ENCODE measurements at places on chromosomes 7 and 10.
A peak's percentile ranks its signal among the peaks of the same experiment; 100 is the strongest.

GRCh38 chr7:45191396-45191795 is 33.8 kb downstream of the RAMP3 start:
- DNase-seq = no peak

DNA sequence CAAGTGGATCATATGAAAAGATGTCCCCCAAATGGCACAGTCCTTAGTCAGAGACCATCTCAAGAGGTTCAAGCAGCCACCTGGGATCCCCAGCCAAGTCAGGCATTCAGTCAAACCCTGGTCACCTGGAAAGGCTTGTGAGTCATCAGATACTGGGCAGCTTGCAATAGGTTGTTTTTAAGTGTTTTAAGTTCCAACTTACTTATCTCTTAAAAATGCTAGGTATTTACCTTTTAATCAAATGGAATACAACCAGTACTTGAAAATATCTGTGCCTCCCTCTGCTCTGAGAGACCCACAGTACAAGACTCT is 262.2 kb downstream of the WDR11 start:
- no peak for DNase-seq

DNA sequence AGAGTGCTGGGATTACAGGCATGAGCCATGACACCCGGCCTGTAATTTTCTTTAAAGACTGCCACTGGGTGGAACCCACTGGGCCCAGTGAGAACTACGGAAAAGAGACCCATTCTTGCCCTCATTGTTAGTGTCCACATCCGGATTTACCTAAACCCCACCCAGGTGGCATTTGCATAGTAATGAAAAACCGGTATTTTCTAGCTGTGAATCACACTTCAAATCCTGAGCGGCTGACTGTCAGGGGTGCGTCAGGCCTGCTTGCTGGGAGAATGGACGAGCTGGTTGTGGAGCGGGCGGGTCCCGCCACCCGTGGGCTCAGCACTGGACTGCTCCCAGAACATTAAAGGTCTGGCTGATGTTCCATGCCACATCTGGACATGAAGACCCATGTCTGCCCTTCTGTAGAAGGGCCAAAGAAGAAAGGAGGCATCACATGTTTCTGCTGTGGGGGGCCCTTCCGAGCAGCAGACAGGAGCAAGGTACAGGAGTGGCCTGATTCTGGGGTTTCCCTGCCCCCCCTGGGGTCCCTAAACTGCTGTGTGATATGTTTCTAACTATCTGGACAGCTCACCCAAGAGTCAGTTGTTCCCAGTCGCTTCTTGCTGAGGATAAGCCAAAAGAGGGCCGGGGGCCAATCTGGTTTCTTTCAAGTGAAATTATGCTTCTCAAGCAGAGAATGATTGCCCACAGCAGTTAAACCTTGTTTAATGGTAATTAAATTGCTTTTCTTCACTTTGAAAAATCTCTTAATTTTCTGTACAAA is 46.4 kb downstream of the KIAA1217 start:
- no peak for DNase-seq

DNA sequence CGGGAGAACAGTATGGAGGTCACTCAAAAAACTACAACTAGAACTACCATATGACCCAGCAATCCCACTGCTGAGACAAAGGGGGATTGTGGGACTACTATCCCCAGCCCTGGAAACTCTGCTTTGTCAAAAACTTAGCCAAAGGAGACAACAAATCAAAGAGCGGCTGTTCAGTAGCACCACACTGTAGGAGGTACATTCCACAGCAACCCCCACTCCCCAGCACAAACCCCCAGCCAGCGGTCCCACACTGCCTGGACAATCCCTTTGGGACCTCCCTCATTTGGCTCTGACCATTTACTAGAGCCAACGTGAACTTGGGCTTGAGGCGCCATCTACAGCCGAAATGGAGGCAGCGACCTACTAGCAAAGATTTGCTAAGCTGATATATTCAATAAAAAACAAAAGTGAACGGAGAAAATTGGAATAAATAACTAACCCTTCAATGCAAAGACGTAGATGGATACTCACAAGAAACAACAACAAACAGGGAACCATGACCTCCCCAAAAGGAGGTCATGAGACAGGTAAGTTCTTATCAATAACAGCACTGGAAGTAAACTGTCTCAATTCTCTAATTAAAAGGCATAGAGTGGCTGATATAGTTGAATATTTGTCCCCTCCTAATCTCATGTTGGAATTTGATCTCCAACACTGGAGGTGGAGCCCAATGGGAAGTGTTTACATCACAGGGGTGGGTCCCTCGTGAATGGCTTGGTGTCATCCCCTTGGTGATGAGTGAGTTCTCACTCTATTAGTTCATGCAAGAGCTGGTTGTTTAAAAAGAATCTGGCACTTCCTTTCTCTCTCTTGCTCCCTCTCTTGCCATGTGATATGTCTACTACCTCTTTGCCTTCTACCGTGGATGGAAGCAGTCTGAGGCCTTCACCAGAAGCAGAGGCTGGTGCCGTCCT is 119.0 kb upstream of the KCNMA1 start:
- peak; percentile 84 for DNase-seq

DNA sequence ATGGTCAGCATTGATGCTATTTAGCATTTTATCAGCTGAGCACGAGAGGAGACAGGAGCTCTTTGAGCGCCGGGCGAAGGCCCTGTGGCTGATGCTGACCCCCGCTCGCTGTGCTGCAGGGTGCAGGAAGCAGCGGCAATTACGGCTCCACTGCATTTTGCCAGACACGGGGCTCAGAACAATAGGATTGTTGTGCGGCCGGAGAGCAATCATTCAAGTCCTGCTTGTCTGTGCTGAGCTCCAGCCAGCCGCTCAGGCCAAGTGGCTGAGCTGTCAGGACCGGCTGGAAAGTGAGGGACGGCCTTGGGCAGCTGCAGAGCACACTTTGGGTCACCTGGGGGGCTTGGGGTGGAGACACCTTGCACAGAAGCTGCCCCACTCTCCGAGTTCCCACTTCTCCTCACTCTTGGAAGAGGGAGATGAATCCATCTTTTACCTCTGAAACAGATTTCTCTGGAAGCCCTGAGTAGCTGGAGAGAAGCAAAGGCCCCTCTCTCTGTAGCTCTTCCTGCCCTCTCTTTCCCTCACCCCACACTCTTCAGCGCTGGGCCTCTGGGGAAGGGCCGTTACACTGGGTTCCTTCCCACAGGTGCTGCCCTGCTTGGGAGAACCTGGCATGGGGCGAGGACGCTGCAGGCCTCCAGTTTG is 17.3 kb upstream of the ADARB2 start:
- DNase-seq = no peak

DNA sequence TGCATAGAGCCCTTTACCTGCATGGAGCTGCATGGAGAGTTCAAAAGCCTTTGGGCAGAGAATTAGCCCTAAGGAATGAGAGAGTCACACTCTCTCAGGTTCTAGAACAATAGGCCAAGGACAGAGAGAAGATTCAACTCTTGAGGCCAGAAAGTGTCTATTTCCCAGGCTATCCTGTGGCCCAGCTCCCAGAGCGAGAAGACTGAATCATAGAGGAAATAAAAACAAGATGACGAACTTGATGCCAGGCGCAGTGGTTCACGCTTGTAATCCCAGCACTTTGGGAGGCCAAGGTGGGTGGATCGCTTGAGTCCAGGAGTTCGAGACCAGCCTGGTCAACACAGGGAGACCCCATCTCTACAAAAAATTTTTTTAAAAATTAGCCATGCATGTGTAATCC is 18.3 kb upstream of the PODXL start:
- DNase-seq = no peak

DNA sequence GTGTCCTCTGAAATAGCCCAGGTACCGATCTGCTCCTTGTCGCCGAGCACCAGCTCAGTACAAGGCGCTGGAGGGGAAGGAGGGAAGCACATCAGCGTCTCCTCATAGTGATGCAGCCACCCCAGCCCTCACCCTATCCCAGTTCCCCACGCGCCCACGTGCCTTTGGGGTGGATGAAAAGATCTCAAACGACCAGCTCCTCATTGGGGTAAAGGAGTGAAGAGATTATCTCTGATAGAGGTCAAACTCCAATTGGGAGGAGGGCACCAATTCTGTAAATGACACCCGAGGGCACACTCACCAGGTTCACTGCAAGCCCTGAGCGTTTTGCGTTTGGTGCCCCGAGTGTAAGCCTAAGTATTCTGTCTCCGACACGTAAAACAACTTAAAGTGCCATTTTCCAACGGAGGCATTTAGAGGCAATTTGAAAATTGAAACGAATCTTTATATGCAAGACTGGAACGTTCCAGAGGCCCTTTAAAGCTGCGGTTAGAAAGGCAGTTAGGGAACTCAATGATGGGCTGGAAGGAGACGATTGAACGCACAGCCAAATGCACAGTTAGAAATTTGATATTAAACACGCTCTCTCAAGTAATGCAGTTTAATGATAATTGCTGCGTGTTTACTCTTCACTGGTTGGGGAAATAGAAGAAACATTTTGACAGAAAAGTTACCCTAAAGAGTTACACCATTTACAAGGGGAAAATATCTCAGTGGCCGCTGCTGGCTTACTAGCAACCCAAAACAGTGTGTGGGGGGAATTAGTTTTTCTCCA is 8.9 kb upstream of the EMX2 start:
- no peak for DNase-seq

DNA sequence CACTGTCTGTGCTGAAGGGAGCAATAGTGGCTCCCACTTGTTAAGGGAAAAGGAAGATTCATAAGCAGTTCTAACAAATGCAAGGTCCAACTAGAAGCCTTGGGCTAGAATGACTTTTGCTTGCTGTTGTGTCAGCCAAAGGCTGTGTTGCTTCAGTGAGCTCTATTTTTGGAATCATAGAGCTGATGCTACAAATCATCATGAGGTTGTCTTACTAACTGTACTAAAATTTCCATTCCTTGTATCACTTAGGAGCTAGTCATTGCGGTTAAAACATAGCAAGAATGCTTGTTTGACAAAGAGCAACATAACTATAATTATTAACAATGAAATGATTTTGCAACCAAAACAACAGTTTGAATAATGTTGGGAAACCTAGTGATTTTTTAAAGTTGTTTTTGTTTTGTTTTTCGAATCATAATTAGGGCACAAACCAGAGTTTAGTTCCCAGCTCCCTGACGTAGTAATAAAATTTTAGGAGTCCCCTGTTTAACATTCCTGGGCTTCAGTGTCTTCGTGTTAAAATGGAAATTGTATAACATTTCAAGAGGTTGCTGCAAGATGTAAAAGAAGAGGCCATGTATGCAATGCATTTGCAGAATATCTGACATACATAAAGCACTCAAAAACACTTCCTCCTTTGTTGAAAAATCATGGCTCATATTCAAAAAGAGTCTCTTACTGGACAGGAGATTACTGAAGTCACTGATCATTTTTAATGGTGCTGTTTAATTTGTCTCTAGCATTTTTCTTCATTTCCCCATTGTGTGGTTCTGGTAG is 183.4 kb downstream of the MACC1 start:
- no peak for DNase-seq

DNA sequence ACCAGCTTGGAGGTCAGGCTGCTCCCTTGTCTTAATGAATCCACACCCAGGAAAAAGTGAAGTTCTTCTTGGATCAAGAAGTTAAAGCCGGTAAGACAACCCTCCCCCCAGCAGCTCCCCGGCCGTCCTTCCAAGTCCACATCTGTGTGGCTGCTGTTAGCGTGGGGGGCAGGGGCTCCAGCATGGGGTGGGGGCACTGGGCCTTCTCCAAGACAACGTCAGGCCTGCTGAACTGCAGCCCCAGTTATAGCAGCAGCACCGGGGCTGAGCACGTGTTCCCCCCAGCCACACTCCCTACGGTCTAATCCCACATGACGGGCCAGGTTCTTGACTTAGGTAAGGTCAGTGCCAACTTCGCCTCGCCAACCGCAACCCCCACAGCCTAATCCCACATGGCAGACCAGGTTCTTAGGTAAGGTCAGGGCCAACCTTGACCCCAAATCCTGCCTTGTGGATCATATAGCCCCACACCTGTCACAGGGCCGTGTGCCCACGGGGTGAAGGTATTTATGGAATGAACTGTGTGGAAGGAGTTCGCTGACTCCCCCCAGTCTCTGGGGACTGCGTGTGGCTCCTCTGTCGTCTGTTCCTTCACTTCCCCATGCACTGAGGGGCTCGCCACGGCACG is 30.4 kb upstream of the EN2 start:
- DNase-seq = no peak

DNA sequence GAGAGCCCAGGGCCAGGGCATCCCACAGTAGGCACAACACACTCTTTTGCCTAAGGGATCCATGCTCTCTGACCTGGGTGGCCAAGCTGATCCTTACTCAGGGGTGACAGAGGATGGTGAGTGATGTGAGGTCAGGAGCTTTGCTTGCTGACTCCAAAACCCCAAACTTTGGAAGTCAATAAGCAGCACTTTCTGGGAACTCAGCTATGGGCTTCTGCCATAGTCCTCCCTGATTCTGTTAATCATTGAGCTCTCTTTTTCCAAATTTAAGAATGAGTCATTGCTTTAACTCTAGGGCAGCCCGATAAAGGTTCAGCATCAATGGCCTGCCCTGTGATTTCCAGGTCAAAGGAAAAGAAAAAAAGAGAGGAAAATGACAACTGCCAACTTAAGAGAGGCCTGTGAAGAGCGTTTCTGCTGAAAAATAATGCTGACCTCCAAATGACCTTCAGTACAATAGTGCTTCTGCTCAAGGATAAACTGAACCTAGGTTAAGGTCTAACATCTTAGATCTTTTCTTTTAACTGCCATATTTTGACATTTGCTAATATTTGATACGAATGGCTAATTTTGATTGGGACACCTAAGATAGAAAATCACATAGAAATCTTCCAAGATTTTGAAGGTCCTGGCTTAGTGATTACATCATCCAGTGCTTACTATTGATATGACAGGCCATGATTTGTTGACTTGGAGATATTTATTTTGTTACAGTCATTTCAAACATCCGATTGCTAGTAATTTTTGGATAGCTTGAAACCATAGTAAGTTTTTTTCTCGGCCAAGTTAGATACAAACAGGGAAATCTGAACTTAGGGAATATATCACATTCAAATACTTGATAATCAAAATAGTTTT is 20.8 kb upstream of the RELN start:
- DNase-seq = no peak

- no peak for DNase-seq
These were observed 245.5 kb upstream of the TCERG1L start for GRCh38 chr10:131556897-131557495.

DNA sequence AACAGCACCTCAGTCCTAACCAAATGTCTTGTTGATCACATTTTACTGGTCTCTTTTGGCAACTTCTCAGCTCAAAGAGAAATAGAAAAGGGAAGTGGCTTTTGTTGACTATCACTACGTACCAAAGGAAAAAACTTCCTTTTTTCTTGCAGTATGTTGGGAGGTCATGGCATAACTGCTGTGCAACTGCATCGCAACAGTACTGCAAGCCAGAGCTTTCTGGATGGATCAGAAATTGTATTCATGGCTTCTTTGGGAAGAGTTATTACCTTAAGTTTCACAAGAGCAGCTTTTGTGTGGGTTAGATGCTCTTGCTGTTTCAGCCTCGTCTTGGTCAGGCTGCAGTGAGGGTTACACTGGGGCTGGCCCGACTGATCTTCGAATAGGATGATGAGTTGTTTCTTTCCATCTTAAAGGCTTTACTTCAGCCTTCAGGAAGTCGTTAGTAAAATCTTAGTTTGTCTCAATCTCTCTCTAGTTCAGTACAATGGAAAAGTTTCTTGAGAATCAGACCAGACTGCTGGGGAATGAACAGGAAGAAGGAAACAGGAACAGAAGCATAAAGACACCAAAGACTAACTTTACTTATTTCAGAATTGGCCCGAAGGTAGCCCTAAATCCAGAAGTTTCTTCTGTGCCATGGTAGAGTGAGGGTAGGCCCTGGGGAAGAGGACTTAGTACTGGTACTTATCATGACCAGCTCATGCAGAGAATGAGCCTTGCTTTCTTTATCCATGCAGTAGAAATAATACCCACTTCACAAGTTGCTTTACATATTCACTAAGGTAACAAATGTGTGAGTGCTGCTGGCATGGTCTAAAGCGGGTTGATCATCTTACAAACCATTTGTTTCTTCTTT is 153.6 kb downstream of the CELF2 start:
- DNase-seq = no peak
